ENCODE measurements at places on chromosomes 12 and 14.

DNA sequence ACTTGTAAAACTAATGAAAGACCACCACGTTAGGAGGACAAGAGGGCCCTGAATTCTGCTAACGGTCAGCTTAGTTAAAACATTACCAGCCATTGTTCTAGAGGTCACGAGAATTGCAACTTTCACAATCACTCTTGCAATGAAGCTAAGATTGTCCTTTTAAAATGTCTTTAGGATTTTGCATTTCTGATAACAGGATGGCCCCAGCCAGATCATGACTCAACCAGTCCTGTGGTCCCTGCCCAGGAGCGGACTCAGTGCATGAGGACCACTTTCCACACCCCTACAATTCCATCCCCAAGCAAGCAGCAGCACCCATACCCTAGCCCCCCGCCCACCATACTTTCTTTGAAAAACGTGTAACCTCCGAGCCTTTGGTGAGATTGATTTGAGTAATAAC, 28.7 kb downstream of the HSP90AA1 start:
- no peak for DNase-seq

DNA sequence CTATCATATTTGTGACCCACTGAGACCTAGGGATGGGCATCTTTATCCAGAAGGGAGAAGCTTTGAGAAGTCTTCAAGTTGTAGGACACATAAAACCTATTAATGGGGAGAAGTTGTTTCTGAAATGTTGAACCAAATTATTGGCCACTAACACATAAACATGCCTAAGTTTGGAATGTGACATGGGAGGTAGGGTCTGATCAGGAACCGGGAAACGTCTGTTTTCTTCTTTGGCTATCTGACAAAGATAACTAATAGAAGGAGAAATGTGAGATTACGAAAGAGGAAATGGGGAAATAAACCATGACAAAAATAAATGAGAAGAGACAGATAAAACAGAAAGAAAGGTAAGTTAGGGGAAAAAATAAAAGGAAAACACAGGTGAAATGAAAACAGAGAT, 425.2 kb downstream of the EGLN3 start:
- DNase-seq, result no peak

DNA sequence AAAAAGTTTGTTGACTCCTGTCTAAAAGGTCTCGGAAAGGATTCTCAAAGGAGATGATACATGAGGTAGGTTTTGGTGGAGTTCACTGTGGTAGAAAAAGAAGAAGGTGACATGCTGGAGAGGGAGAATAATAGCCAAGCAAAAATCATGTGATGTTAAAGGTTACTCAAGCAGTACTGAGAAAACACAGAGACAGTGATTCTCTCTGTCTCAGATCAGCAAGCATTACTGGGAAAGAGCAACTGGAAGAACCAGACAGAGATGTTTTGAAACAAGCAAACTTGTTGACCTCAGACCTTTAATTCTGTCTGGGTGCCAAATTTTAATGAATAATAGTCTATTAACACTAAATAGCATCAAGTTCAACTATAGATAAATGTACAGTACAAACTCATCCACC, 183.5 kb upstream of the PLEKHG7 start:
- DNase-seq, result no peak

DNA sequence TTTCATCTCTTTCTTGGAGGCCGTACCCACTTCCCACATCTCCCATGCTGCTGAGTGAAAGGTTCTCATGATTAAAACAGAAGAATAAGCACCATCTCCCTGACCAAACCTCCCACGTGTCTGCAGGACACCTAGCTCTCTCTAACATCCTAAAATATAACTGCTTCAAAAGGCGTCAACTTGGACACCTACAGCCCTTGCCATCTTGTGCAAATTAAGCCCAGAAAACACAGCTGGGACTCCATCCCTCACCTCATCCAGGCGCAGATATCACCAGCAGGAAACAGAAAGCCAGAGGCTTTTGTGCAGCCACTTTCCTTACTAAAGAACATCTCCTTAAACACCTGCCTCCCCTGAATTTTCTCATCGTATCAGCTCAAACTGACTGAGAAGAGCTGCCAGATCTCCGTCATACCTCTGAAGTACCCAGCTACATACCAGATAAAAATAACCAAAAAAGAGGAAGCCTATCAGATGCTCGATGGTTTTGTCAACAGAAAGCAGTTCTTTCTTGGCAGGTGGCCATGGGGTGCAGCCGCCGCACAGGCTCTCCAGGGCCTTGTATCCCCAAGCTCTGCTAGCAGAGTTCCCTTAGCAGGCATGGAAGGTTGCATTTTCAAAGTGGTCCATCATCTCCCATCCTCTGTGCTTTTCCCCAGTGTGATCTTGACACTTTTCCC, 28.8 kb downstream of the MAP3K9 start:
- DNase-seq, result no peak

DNA sequence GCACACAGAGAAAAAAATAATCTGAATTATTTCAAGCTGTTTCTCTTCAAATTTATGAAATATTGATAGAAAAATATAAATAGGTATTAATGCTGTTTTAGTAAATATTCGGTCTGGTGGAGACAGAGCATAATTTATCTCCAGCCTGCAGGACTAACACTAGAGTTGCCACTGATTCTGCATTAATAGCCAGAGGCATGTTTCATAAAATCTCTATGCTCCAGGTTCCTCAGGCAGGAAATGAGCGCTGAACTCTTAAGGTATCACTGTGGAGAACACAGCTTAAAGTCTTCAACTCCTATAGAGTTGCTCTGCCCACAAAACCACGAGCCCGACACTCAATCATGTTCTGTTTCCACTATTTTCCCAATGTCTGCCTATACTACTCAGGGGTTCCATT, 470.0 kb upstream of the TMPO start:
- no peak for DNase-seq

DNA sequence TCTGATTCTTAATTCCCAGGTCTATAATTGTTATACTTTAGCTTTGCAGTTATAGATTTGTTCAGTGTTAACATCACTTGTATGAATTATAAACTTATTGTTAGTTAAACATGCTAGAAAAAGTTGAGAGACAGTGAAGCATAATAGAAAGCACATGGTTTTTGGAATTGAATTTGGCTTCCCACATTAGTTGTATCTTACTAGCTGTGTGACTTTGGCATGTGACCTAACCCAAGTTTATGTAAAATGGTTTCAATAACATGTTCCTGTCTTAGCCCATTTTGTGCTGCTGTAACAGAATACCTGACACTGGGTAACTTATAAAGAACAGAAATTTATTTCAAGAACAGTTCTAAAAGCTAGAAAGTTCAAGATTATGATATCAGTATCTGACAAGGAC, 146.3 kb downstream of the PDE3A start:
- DNase-seq, result no peak

DNA sequence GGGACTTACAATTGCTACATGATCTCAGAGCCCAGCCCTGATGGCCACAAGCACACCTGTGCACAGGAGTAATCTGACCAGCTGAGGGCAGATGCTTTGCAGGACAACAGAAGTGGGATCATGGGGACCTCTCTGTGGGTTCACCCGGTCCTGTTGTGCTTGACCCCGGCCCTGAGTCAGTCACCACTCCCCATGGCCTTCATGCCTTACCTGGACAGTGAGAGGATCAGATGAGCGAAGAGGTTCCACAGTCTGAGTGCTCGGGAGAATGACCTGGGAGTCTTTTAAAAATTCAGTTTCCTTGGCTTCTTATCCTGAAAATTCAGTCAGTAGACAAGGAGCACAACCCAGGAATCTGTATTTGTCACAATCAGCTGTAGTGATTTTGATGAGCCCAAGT, 88.1 kb downstream of the NTF3 start:
- DNase-seq, result no peak

All from fibroblast of skin of scalp (primary cell).